NCI-H1930 (cell line): ENCODE measurements at places on chromosomes 12 and 14.
A peak's percentile ranks its signal among the peaks of the same experiment; 100 is the strongest.

GRCh38 chr12:89468017-89468416 lies 56.6 kb downstream of the GALNT4 start:
- no peak for DNase-seq

DNA sequence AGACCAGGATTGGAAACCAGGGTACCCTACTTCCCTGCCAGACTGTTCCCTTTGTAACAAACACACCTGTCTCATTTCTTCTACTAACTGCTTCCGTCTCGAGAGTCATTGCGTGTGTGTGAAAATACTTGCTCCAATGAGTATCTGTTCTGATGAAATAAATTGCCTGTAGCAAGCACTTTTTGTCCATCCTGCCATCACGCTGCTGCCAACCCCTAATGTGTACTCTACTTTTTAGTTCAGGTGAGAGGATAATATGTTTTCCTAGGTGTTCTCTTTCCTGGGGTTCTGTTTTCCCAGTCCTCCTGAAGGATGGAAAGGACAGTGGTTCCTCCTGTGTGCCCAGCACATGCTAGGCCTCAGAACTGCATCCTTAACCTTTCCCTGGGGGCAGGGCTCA lies 1.0 kb downstream of the TUNAR start:
- DNase-seq = no peak

GRCh38 chr12:7130701-7131501 lies 730 bp downstream of the CLSTN3 start:
- peak; percentile 49 for DNase-seq

- DNase-seq = no peak
These were observed 12.0 kb downstream of the SLC15A4 start for GRCh38 chr12:128811806-128812205.

GRCh38 chr12:100427078-100427477 lies 46.6 kb upstream of the NR1H4 start:
- DNase-seq = no peak

GRCh38 chr14:88535149-88535548 lies 19.7 kb downstream of the PTPN21 start:
- no peak for DNase-seq

GRCh38 chr12:123078120-123078465 lies 72.8 kb downstream of the PITPNM2 start:
- DNase-seq = no peak

DNA sequence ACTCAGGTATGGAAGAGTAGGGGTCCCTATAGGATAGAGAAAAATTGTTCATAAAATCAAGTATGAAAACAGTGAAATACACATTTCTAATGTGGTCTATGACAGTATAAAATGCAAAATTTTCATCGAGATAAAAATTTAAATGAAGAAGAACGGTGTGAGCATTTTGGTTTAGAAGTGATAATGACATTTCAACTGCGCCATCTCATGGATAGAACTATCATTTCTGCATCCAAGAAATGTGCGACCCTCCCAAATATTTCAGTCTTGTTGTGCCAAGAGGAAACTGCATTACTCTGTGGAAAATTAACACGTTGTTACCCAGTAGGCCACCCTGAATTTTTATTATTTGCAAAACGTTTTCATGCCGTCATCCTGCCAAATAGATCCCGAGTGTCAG lies 108.8 kb downstream of the CRACR2A start:
- no peak for DNase-seq

GRCh38 chr14:71247106-71247505 lies 339.8 kb downstream of the PCNX1 start:
- DNase-seq = no peak

- no peak for DNase-seq
These were observed 74.3 kb downstream of the SRGAP1 start for GRCh38 chr12:63918800-63919300.
